ENCODE measurements at places on chromosomes 4 and X.

DNA sequence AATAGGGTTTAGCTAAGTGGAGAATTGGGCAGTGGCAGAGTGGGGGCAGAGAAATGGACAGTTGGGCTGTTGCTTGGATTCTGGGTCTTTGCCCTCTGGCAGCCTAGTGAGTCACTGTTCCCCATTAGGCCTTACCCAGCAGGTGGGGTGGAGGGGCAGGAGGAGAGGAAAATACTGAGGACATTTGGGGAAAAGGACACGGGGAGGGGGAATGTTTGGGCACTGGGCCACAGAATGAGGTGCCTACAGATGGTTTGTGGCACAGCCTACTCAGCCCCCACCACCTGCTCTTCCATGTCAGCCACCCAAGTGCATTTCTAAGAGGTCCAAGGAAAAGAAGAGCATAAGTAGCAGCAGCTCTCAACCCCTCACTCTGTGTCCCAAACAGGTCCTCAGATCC, 13.0 kb downstream of the SLC16A2 start:
- no peak for DNase-seq

DNA sequence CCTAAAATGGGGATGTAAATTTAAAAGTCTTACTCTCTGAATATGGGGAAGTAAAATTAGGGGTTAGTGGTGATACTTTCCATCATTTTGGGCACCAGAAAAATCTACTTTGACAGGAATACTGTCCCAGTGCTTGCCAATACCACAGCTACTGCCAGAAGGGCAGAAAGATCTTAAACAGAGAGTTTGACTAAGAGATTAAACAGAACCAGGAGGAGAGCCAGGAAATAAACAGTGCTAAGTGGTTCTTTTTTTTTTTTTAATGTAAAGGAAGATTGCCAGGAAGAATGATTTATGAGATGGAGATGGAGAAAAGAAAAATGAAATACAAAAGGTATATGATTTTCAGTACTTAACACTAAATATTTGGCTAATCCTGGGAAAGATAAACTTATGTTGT, 126.8 kb downstream of the RTL3 start:
- no peak for DNase-seq

GRCh38 chr4:46329118-46329976, 60.6 kb downstream of the GABRA2 start:
- DNase-seq = no peak

DNA sequence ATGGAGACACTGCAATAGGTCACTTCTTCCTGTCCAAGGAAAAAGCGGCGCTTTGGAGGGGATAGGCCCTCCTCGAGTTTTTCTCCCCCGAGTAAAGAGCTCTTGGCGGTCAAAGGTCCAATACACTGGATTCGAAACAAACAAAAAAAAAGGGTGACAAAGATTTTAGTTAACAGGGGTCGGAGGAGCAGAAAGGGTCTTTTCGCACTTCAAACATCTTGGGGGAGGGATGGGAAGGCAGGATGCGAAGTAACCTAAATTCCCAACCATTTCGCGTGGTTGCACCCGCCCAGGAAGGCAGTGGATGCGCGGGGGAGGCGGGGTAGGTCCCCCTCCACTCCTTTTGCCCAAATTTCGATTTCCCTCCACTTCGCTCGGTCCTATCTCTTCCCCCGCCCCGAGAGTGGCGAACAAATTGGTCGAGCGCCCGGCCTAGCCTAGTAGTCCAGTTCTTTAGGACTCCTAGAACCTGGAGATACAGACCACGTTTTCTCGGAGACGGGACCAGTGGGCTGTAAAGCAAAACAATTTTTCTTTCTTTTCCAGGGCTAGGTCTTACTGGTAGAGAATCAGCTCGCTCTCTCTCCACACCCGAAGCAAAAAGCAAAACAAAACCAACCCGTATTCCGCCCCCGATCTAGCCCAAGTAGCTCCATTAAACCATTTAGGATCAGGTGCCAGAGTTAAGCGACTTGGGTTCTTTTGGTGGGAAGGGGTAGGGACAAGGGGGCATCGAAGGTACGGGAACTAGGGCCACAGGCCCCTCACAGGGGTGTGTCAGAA, 2.0 kb upstream of the STAG2 start:
- no peak for DNase-seq

- DNase-seq = no peak
Measured at GRCh38 chr4:14920759-14921320, 81.4 kb upstream of the CPEB2 start.

DNA sequence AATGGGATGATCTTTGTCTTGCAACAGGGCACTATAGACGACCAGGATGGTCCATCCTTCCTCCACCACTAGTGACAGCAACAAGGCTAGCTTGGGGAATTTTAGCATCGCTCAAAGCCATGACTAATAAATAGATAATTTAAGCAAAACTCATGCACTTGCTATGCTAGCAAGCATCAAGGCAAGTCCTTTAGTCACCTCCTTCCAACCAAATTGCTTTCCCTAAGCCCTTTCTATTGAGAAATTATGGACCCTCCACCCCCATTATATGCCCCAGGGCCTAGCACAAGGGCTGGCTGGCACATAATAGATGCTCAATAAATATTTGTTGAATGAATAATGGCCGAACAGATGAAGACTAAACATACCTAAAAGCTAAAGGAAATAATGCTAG, 28.6 kb downstream of the SLC16A2 start:
- DNase-seq = no peak

GRCh38 chr4:2273657-2274319, 11.9 kb upstream of the MXD4 start:
- no peak for DNase-seq

DNA sequence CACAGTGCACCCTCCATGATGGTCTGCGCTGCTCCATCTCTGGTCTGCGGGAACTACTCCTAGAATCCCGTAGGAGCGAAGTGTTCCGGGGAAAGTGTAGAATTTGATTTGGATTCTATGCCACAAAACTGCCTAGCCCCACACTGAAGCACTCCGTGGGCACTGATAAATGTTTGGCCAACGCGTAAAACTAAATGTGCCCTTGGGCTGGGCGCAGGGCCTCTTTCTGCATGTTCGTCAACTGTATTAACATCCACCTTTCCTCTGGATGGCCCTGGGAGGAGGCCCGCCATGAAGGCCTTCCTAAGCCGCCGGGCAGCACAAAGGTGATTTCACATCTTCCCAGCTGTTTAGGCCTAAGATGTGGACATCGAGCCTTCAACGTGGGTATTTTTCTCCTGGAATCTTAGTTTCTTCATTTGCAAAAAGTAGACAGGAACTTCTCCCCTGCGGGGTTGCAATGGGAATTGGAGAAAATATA, 2.6 kb downstream of the MSX1 start:
- DNase-seq = no peak

- DNase-seq = no peak
Measured at GRCh38 chrX:79466636-79467035, 99.5 kb upstream of the ITM2A start.

GRCh38 chr4:101730291-101731117, 60.0 kb upstream of the BANK1 start:
- DNase-seq = peak; percentile 6

DNA sequence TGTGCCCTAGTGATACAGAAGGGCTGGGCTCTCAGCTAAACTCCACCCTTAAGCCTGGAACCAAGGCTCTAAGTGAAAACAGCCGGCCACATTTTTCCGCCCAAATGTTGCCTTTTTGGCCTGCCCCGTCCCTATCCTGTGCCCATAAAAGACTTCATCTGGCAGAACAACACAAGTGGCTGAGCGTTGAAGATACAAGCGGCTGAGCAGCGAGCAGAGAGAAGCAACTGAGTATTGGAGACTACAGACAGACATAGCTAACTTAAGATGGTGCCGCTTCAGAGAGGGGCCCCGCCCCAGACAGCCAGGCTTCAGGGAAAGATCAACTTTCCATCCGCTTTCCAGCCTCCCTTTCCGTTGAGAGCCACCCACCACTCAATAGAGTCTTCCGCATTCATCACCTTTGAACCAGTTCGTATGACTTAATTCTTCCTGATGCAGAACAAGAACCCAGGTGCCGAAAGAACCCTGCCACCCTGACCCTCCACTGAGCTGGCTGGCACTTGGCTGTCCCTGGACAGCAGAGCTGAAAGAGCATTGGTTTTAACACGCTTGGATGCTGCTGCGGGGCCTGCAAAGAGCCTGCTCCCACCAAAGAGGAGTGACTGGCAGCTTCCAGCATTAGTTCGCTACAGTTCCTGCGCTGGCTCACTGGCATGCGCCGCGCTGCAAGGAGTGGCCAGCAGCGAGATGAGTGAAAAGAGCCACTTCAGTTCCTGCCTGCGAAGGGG, 853.2 kb upstream of the INTU start:
- DNase-seq = no peak

- no peak for DNase-seq
Measured at GRCh38 chr4:76611616-76612207, 176.7 kb downstream of the SHROOM3 start.

DNA sequence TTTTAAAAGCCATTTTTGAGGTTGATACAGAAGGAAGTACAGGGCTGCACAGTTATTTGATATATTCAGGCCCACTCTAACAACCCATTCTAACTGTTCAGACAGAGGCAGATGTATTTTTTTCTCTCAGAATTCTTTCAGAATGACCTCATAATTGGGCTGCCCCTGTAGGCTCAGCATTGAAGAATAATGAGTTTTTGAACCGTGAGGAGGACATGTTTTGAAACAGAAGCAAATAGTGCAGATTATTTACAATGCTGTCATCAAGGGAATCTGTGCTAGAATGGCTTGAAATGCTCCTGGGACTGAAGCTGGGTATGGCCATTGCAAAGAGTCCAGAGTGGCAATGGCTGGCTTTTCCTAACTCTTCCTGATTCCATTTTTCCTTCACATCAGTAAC, 158.1 kb downstream of the SOX3 start:
- DNase-seq = no peak

DNA sequence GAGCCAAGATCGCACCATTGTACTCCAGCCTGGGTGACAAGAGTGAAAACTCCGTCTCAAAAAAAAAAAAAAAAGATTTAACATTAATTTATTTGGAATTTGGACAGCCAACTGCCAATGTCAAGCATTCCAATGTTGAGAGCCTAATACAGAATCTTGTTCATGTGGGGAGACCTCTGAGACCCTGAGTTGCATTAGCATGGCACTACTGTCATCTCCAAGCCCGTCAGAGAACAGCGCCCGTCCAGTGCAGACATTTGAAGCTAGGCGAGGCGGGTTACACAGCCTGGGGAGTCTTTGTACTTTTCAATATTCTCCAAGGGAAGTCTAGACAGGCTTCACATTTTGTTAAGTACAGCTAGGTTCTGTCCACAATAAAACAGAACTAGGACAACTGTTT, 126.7 kb downstream of the CHRNA9 start:
- DNase-seq = no peak

DNA sequence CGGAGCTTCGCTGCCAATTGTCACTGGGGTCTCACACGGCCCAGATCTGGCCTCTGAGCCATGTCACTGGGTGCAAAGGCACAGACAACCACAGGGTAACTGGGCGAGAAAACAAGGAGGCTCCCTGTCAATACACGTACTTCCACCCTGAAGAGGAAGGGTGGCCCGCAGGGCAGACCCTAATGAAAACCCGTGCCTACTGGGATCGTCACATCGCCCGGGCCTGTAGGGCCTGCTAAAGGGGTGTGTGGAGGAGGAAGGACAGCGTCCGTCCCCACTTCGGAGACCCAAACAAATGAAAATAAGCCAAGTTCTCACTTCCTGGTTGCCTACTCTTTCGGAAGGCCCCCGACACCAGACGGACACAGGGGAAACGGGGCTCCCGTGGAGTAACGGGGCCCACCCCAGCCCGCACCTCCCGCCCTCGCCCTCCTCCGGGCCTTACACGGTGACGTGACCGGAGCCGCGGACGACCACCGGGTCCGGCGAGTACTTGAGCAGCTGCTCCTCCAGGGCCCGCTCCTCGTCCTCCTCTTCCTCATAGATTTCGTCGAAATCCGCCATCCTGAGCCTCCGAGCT, 578 bp downstream of the CHIC2 start:
- peak; percentile 7 for DNase-seq

DNA sequence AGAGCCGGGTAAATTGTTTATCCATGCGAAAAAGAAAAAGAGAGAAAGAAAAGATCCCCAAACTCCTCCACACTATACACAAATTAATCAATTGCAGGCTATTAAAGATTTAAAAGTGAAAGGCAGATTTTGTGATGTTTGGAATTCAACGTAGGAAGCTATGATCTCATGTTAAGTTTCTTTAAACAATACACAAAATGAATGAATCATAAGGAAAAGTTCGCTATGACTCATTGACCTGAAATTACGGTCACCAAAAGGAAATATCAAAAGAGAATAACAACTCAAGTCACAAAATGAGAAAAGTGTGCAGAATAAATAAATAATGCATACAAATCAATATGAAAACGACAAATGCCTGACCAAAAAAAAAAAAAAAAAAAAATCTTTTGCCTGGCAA, 28.6 kb downstream of the CLNK start:
- no peak for DNase-seq

DNA sequence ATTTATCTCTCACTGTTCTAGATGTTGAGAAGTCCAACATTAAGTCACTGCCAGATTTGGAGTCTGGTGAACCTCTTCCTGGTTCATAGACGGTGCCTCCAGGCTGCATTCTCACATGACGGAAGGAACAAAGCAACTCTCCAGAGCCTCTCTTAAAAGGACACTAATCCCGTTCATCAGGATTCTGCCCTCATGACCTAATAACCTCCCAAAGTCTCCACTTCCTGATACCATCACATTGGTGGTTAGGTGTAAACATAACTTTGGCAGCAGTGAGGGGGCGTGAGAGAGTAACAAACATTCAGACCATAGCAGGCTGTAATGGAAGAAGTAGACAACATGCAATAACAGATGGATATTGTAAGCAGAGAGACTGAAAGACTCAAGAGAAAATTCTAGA, 388.6 kb downstream of the PDHA2 start:
- no peak for DNase-seq

DNA sequence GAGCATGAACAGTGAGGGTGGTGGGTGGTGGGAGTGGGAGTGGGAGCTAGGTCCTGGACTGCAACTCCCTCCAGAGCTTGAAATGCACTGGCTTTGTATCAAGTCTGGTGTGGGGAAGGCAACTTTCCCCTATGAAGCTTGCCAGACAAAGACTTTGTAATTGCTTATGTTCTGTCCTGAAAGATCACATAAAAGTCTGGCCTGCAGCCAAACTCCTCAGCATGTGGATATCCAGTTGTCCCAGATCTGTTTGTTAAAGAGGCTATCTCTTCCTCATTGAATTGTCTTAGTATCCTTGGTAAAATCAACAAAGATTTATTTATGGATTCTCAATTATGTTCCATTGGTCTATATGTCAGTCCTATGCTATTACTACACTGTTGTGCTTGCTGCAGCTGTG, 607.9 kb downstream of the GLUD2 start:
- DNase-seq = no peak

- no peak for DNase-seq
Measured at GRCh38 chrX:139844163-139844562, 88.7 kb downstream of the ATP11C start.

DNA sequence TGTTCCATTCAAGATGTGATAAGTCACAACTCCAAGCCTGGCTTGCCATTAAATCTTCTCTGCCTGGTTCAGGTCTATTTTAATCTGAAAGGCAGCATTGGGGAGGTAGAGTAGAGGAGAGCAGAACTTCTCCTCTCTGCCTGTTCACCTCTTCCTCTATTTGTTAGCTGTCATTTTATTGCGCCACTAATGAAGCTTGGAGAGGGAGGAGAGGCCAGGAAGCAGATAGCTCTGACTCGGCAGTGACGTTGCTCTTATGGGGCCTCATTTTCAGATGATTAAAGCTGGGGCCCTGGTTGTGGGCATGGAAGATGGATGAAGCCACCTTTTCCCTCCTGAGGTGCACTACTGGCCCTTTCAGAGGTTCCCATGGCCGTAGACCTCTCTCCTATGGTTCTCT, 207.3 kb downstream of the MID1IP1 start:
- DNase-seq = no peak
